ENCODE measurements at places on chromosomes 13 and 19.

GRCh38 chr19:6138511-6138910, 3.0 kb downstream of the ACSBG2 start:
- DNase-seq = no peak

DNA sequence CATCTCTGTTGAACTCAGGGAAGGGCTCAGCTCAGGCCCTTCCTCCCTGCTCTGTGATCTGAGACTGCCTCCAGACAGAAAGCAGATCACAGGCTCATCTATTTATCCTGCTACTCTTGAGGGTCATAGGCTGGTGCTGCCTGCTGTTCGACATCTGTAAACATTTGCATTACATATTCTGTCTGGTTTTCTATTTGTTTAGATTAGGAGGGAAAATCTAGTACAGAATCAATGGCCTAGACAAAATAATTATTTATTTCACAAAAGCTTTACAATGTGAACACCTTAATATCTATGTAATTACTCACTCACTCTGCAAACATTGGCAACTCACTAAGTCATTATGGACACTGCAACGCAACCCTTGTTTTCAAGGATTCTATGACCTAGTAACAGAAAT, 43.0 kb downstream of the CEP89 start:
- no peak for DNase-seq

DNA sequence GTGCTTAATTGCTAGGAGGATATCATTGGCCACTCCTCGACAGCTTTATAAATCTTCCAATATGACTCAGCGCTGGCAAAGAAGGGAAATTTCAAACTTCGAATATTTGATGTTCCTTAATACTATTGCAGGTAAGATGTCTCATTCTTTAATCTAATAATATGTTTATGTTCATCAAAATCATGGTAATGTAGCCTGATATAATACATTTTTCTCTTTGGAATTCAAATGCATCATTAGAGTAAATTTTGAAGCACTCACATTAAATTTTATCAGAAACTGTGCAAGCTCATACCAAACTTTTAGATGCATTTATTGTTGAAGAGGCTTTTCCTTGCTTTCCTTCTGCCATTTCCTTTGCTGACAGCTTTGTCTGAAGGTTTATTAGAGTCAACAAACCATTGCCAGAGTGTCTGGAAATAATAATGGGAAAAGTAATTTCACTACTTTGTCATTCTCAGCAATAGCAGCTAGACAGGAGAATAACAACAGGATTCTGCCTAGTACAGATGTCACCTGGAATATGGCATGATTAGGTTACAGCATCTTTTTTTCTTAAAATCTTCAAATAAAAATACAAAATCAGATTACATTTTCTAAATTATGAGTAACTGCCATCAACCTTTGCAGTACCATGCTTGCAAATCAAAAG, 78.6 kb upstream of the MAB21L1 start:
- no peak for DNase-seq

DNA sequence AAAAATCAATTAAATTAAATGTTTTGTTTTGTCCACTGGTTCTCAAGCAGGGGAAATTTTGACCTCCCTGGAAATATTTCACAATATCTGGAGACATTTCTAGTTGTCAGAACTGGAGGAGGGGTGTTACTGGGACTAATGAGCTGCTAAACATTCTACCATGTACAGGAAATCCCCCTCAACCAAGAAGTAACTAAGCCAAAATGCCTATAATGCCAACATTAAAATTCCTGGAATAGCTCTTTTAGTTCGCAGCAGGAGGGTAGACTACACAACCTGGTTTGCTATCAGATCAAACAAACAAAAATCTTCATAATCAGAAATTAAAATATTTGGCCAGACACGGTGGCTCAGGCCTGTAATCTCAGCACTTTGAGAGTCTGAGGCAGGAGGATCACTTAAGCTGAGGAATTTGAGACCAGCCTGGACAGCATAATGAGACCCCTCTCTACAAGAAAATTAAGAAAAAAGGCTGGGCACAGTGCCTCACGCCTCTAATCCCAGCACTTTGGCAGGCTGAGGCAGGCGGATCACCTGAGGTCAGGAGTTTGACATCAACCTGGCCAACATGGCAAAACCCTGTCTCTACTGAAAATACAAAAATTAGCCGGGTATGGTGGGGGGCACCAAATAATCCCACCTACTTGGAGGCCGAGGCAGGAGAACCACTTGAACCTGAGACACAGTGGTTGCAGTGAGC, 13.7 kb upstream of the SMARCA4 start:
- DNase-seq = no peak

- peak; percentile 65 for DNase-seq
Observed at GRCh38 chr19:45667620-45668341, at the start of gene GIPR. TSS of gene GIPR (plus strand) at chr19:45668221. CDS start at chr19:45669521, 1,300 bp downstream.

DNA sequence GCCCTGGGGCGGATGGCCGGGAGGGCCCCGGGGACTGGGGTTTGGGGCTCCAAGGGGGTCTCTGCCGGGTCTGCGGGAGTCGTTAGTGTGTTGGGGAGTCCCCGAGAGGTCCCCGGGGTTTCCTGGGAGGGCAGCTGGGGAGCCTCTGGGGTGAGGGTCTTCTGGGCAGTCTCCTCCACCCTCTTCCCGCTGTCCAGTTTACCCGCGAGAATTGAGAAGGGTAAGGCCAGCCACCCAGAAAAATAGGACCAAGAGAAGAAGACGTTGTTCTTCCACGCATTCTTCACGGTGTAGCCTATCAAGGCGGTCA, 1.0 kb upstream of the ETFB start:
- DNase-seq = no peak

DNA sequence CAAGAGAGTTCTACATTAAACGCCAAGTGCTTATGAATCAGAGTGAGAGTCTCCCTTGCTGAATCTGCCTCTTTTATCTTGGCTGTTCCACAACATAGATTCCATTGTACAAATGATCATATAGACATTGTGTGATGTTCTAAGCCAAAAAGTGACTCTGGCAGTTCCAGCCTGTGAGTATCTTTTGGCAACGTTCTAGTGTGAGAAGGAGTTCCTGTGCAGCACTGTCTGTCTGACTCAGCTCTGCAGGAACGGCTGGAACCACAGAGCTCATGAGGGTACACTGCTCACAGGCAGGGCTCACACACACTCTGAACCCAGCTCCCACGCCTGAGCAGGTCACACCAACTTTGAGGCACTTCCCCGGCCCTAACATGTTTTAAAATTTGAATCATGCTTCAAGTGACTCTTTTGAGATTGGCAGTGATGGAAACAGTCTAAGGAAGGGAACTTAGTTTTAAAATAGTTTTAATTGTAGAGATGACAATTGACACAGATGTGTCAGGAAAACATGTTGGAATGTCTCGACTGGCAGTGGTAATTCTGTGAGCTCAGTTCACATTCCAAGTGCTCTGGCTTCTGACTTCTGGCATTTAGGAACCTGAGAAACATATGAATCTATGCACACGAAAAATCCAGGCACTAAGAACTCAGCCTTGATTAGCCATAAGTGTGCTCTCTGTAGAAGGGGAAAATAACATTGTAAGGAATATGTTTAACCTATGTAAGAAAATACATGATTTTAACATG, 272.0 kb downstream of the UQCRFS1 start:
- DNase-seq = no peak

GRCh38 chr13:97317933-97318332, 95.8 kb downstream of the MBNL2 start:
- no peak for DNase-seq

- DNase-seq = no peak
Observed at GRCh38 chr19:4859697-4860096, 7.8 kb downstream of the PLIN3 start.

DNA sequence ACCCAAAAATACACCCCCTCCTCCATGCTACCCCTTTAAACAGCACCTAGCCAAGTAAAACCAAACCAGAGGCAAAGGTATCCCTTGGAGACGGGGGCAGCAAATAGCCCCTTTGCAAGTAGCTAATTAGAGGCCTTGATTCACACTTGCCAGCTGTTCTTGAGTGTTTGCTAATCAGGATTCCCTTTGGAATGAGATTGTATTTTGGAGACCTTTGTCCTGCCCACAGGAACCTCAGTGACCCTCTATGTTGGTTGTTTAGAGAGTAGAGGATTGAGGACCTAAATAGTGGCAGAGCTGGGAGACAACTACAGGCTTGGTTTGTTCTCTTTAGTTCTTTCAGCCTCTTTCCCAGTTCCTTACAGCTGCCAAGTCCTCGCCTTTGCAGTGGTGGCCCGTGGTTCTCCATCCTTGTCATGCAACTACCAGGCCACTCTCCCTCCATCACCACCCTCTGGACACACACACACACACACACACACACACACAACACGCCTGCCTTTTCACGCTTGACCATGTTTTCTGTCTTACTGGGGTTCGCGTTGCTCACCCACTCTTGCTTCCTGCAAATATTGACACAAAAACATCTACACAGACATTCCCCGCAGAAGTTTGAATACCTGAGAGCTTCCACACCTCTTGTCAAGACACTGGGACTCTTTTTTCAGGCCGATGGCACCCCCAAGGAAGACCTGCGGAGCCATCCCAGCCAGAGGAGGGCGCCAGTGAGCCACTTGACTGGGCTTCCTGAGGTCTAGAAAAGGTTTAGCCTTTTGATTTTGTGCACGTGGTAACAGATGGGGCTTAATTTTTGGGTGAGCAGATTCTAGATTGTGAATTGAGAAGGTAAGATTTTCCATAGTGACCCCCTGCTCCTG, 80.0 kb upstream of the GPR183 start:
- peak; percentile 74 for DNase-seq

DNA sequence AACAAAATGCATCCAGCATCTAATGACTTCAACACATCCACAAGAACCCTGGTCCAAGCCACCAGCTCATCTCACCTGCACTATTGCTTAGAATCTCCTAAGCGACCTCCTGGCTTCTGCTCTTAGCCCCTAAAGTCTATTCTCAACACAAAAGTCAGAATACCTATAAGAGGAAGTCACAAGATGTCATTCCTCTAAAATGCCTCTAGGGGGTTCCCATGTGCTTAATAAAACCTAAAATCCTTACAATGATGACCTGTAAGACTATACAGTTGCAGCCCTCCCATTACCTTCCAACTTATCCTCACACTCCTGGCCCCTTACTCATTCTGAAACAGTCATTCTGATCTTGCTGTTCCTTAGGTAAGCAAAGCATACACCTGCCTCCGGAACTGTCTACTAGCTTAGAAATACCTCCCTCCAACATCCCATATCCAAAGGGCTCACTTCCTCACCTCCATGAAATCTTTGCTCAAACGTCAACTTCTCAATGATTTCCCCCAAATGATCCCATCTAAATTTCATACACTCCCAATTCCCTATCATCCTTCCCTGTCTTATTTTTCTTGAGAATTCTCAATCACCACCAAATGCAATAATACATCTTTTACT, 10.0 kb downstream of the ATP7B start:
- DNase-seq = peak; percentile 15

DNA sequence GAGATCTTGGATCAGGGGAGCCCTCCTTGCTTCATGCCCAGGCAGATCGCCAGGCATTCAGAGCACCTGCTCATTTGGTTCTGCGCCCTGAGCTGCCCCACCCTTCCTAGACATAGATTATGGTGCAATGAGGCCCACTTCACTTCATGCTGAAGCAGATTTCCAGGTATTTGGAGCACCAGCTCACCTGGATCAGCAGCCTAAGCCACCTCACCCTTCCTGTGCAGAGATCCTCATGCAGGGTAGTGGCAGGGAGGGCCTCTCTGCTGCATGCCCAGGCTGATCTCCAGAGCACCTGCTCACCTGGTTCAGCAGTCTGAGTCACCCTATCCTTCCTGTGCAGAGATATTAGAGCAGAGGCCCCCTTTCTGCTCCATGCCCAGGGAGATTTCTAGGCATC, 1966.1 kb downstream of the PCDH9 start:
- DNase-seq = no peak

GRCh38 chr13:32553720-32554119, 15.1 kb upstream of the N4BP2L2 start:
- DNase-seq = no peak

DNA sequence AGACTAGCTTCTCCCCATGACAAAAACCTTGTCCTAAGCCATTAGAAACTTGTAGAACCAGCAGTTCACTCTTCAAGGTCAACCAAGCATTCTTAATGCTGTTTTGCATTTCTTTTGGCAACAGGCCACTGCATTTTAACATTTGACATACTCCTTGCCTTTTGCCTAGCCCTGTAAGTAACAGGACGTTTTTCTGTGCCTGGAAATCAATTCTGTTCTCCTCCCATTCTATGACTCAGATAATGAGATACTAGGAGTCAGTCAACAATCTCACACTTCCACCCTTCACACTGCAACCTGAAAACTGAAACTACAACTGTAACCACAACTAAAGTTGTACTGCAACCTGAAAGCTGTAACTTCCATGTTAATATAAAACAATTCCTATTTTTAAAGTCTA, 268.7 kb downstream of the MZT1 start:
- DNase-seq = no peak

DNA sequence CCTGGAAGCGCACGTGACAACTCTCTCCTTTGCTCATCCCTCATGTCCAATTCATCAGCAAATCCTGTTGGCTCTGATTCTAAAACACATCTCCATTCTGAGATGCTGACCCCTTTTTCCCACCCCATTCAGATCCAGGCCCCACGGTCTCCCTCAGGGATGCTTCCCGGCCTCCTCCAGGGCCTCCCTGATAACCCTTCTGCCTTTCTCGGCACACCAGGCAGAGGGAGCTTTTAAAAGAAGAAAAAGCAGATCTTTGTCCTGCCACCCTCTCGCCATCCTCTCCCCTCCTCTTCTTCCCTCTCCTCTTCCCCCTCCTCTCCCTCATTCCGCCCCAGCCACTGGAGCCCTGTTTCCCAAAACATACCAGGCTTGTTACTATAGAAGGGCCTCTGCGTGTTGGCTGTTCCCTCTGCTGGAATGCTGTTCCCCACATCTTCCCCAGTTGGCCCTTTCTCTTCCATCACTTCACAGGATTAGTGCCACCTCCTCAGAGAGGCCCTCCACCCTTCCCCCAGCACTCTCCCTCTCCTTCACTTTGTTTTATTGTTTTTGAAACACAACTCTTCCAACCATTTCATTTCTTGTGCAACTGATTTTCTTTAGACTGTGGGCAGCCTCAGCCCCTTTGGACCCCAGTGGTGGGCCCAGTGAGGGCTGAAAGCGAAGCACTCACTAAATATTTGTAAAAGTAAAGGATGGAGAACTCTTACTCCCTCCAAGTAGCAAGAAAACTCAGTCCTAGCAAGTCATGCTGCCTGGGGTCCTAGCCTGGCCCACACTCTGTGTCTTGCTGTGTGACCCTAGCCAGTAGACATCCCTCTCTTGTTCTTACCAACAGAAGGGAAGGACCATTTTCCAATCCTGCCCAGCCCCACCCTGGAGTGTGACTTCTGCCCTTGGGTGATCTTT, 2.5 kb upstream of the CRLF1 start:
- DNase-seq = no peak

DNA sequence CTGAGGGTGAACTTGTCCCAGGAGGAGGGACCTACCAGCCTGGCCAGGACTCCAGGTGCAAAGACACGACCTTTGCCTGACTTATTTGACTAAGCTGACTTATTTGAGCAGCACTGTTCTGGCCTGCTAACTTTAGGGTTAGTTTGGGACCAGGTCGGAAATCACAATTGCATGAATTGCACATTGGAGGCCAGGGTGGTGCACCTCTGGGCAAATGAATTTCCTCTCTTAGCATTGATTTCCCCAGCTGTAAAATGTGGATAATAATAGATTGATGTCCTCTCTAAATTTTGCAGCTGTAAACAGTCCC, 1.4 kb upstream of the BST2 start:
- DNase-seq = peak; percentile 74

GRCh38 chr13:48950501-48950875, 25.2 kb upstream of the FNDC3A start:
- DNase-seq = no peak

- DNase-seq = no peak
Observed at GRCh38 chr13:54232700-54233099, 1204.1 kb downstream of the OLFM4 start.

Measured in RPMI8226 (cell line).